ENCODE measurements at places on chromosomes 11 and 22.

- no peak for DNase-seq
Observed at GRCh38 chr22:25485626-25486545, 78.6 kb upstream of the GRK3 start.

DNA sequence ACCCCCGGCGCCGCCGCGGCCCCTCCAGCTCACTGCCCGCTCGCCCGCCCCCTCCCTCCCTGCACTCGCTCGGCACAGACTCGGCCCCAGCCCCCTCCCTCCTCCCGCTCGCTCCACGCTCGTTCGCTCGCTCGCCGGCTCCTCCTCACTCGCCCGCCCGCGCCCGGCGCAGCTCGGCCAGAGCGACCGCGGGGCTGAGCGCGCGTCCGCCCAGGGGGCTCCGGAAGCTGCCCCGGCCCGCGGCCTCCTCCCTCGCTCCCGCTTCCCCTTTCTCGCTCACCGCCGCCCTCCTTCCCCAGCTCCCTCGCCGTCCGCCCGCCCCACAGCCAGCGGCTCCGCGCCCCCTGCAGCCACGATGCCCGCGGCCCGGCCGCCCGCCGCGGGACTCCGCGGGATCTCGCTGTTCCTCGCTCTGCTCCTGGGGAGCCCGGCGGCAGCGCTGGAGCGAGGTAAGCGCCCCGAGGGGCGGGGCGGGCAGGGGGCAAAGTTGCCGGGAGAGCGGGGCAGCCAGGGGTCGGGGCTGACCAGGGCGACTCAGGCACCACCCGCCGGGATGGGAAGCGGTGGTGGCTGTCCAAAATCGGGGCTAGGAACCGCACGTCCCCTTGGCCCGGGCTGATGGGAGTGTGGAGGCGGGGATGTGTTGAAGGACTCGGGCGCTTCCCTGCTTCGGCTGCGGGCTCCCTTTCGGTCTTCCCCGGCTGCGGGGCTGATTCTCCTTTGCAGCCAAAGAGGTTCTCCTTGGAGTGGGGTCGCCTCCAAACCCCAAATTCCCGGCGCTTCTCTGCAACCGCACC is at the start of gene SEZ6L:
Gene SEZ6L, plus strand, starts transcription at position 148 of the 797 bp plus-strand sequence. Its CDS starts 208 bp downstream, at position 356.
- DNase-seq, result peak; percentile 49

GRCh38 chr22:45254388-45254787 is 13.7 kb upstream of the KIAA0930 start:
- DNase-seq, result no peak

GRCh38 chr11:104852811-104853210 is 45.4 kb downstream of the CASP12 start:
- DNase-seq, result no peak

DNA sequence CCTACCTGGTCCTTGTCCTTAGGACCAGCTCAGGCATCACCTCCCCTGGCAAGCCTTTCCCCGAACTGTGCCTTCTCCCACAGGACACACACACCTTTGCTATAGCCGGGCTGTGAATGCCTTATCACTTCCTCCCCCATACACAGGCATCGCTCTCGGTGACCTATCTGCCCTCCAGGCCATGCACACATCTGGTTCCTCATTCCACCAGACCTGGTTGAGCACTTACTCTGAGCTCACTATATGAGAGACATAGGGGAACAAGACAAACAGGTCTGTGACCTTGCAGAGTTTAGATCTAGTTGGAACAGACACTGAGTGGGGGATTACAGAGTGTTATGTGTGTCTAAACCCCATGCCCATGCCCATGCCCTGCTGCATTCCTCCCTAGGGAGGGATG is 3.1 kb upstream of the BCR start:
- DNase-seq, result no peak

- no peak for DNase-seq
Observed at GRCh38 chr22:41565403-41566054, 4.7 kb downstream of the CSDC2 start.

- DNase-seq, result peak; percentile 34
Observed at GRCh38 chr22:42635531-42635930, 4.9 kb downstream of the ATP5MGL start.

GRCh38 chr11:33191467-33191866 is 30.2 kb upstream of the CSTF3 start:
- no peak for DNase-seq

DNA sequence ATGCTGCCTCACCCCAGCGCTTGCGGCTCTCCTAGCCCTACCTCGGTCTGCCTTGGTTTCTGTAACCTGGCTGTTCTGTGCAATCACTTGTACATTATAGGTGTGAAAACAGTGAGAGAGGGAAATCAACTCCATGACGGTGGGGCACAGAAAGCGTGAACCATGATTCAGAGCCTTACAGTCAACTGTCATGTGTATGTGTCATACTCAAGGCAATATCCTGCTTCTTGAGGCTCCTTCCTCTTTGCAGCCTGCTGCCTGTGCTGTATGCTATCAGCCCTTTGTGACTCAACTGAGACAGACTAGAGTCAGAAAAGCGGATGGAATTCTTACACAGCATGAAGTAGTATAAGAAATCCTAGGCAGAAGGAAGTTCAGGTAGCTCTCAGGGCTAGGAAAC is 2.1 kb downstream of the NRIP3 start:
- DNase-seq, result no peak

- no peak for DNase-seq
Observed at GRCh38 chr11:125902277-125902926, 604 bp downstream of the PUS3 start.

DNA sequence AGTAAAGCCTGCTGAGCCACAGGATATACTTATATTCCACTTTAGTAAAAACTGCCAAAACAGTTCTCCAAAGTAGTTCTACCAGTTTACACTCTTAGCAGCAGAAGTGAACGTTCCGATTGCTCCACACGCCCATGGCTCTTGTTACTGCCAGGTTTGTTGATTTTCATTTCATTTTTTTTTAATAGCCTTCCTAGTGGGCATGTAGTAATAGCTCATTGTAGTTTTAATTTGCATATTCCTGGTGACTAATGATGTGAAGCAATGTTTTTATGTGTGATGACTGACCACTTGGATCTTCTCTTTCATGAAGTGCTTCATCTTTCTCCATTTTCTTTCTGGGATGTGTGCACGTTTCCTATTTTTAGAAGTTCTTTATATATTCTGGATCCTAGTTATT is 4.8 kb upstream of the C11orf97 start:
- DNase-seq, result no peak

DNA sequence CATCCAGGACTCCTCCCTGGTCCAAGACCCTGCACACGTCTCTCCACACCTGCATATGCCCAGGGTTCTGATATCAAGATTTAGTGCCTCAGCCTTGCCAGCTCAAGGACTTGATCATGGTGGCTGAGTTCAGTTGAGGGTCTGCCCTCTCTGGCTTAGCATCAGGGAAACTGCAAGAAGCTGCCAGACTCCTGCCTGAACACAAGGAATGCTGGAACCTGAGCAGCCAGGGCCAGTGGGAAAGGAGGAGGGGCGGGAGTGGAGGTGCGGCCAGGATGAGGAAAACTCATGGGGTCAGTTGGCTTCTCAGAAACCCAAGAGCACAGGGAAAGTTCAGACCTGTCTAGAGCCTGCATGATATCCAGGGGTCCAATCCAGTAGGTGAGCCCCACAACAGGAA is 546.1 kb downstream of the BUD13 start:
- DNase-seq, result no peak

DNA sequence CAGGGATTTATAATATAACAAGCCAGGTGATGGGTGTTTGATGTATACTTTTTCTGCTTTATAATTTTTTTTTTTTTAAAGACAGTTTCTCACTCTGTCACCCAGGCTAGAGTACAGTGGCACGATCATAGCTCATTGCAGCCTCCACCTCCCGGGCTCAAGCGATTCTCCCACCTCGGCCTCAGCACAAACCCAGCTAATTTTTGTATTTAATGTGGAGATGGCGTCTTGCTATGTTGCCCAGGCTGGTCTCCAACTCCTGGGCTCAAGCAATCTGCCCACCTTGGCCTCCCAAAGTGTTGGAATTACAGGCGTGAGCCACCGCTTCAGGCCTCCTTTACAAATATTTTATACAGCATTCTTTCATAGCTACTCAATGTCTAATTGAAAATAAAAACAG is 48.6 kb downstream of the MORC2 start:
- DNase-seq, result no peak

DNA sequence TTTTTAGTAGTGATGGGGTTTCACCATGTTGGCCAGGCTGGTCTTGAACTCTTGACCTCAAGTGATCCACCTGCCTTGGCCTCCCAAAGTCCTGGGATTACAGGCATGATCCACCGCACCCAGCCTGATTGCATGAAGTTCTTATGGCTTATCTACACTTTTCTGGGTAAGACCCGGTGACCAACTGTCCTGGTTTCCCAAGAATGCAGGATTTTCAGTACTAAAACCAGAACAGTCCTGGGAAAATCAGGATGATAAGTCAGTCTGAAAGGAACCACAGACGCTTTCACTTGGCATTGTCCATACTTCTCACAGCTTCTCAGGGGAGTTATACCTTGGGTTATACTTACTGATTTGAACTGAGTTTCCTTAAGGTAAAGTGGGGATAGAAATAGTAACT is 1.4 kb upstream of the BPIFC start:
- no peak for DNase-seq

DNA sequence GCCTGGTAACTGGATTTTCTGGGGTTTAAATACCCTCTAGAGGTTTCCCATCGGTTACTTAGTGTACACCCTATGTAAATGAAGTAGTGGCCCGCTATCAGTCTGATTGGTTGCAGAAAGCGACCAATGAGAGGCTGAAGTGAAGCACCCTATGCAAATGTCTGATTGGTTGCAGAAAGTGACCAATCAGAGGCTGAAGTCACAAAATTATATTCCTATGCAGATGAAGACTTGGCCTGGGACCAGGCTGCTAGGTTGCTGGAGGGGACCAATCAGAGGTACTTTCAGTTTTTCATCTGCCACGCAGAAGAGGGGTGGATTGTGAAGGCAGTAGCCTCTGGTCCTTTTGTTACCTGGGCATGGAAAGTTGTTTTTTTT is 134.8 kb downstream of the TBC1D22A start:
- no peak for DNase-seq

DNA sequence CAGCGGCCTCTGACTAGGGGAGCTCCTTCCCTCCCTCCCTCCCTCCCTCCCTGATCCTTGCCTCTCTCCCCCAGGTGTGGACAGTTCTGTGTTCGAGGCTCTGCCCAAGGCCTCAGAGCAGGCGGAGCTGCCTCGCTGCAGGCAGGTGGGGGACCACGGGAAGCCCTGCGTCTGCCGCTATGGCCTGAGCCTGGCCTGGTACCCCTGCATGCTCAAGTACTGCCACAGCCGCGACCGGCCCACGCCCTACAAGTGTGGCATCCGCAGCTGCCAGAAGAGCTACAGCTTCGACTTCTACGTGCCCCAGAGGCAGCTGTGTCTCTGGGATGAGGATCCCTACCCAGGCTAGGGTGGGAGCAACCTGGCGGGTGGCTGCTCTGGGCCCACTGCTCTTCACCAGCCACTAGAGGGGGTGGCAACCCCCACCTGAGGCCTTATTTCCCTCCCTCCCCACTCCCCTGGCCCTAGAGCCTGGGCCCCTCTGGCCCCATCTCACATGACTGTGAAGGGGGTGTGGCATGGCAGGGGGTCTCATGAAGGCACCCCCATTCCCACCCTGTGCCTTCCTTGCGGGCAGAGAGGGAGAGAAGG is 11.1 kb upstream of the POU2F3 start:
- DNase-seq, result no peak

DNA sequence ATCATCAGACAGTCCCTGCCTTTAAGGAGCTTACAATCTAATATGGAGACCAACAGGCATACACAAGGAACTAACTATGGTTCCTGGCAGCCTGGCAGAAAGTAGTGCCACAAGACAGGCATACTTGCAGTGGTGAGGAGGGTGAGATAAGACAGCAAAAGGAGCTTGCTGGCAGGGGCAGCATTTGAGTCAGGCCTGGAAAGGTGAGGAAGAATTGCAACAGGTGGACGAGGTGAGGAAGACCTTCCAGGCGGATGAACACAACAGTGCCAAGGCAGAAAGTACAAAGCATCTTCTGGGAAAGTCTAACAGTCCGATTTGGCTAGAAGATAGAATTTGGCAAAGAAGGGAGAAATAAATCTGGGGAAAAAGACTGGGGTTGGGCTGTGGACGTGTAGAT is 4.3 kb downstream of the DNAL4 start:
- DNase-seq, result no peak

DNA sequence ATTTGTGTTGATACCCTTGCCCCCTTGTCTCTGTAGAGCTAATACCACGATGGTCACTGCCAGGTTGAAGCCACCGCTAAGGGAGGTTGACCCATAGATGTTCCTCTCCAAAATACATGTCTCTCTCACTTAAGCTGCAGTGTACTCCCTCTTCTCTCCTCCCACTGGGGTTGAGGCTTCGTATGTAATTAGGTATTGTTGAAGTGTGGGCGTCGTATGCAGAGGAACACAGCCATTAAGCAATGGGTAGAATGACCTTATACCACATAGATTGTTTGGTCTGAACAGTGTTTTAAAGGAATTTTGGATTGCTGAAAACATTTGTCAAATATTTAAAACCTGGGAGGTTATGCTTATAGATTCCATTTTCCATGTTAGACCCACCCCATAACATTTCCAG is 71.9 kb downstream of the TRAF6 start:
- DNase-seq, result no peak

DNA sequence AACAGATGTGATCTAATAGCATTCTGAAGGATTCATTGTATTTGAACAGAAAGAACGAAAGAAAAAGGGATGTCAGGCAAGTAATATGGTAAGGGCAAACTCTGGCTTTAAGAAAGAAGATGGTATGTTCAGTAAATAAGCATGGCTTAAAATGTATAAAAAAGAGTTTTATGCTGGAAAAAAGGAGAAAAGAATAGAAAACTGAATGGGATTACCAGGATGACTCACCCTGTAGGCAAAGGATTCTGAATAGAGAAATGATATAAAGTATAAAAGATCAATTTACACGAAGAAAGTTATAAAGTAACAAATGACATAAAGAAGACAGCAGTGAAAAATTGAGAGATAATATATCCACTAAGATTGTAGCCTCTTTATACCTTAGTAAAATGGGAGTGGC is 4.5 kb downstream of the CCDC82 start:
- DNase-seq, result no peak

GRCh38 chr11:1032310-1032891 is 4.1 kb downstream of the MUC6 start:
- DNase-seq, result no peak

GRCh38 chr11:126487711-126488110 is 132.2 kb downstream of the ST3GAL4 start:
- peak; percentile 10 for DNase-seq

GRCh38 chr22:46022881-46023512 is 46.0 kb upstream of the WNT7B start:
- no peak for DNase-seq

Measured in right hindlimb (tissue), 1 donor.